A549 treated with Mapracorat at 1 μM for 4 hours (cell line): ENCODE measurements at places on chromosomes 5 and 9. TPM values are rescaled to one million over a fixed set of nuclear protein-coding genes. Genes with fewer than 3 reads are reported as not detected.

The SLC9A3 gene
- 1.9 to 2.8 TPM (median 2.1 TPM) in 5 replicates for total RNA-seq

The TRIM23 gene
- total RNA-seq, result 5.7 to 8.3 TPM (median 7.0 TPM) in 5 replicates

The PCDHB4 gene
- total RNA-seq, result 0.07 to 0.13 TPM (median 0.09 TPM) in 4 of 5 replicates, not detected in the other

The KLHL3 gene
- 0.09 to 0.28 TPM (median 0.19 TPM) in 5 replicates for total RNA-seq

The HAVCR1 gene
- 28.4 to 34.3 TPM (median 32.1 TPM) in 5 replicates for total RNA-seq

The IFNA6 gene
- total RNA-seq, result not detected in 5 replicates

The P4HA2 gene
- 42.0 to 49.8 TPM (median 49.1 TPM) in 5 replicates for total RNA-seq

The STPG3 gene
- not detected in 5 replicates for total RNA-seq

The TMEFF1 gene
- 0.53 to 1.7 TPM (median 1.1 TPM) in 5 replicates for total RNA-seq

The PTCD2 gene
- 9.7 to 10.8 TPM (median 10.4 TPM) in 5 replicates for total RNA-seq

The SLC23A1 gene
- 1.1 to 1.8 TPM (median 1.3 TPM) in 5 replicates for total RNA-seq

The IL17B gene
- not detected in 5 replicates for total RNA-seq

The SHC3 gene
- 0.19 to 0.64 TPM (median 0.44 TPM) in 5 replicates for total RNA-seq

The SPATA6L gene
- 1.6 to 2.5 TPM (median 2.4 TPM) in 5 replicates for total RNA-seq

The C1QTNF2 gene
- 0.08 to 0.17 TPM (median 0.13 TPM) in 4 of 5 replicates, not detected in the other for total RNA-seq

The FYB1 gene
- 10.3 to 15.1 TPM (median 12.8 TPM) in 5 replicates for total RNA-seq

The ADGRV1 gene
- 0.44 to 1.1 TPM (median 0.71 TPM) in 5 replicates for total RNA-seq

The INSL4 gene
- 13.9 to 20.2 TPM (median 15.8 TPM) in 5 replicates for total RNA-seq

The POU5F2 gene
- 0.02 TPM in 1 of 5 replicates, not detected in the others for total RNA-seq

The FCN2 gene
- total RNA-seq, result not detected in 5 replicates

The IFNE gene
- 0.81 to 1.8 TPM (median 0.99 TPM) in 5 replicates for total RNA-seq

The CER1 gene
- total RNA-seq, result not detected in 5 replicates

The NACC2 gene
- 22.1 to 39.3 TPM (median 34.7 TPM) in 5 replicates for total RNA-seq

The SNCB gene
- total RNA-seq, result 0.86 to 1.3 TPM (median 1.0 TPM) in 5 replicates

The GABRP gene
- total RNA-seq, result not detected in 5 replicates

The PHAX gene
- total RNA-seq, result 46.9 to 64.8 TPM (median 47.8 TPM) in 5 replicates

The CARD6 gene
- total RNA-seq, result 2.6 to 3.5 TPM (median 3.1 TPM) in 5 replicates

The PCDHGB6 gene
- 0.08 to 0.13 TPM (median 0.12 TPM) in 5 replicates for total RNA-seq

The CDH9 gene
- not detected in 5 replicates for total RNA-seq

The RC3H2 gene
- 15.9 to 26.4 TPM (median 20.1 TPM) in 5 replicates for total RNA-seq

The LOX gene
- total RNA-seq, result 1.2 to 2.1 TPM (median 1.7 TPM) in 5 replicates

The HACD4 gene
- 0.93 to 1.1 TPM (median 0.99 TPM) in 5 replicates for total RNA-seq

The GARIN3 gene
- not detected in 5 replicates for total RNA-seq

The EFCAB9 gene
- not detected in 5 replicates for total RNA-seq

The ELOVL7 gene
- 8.7 to 12.5 TPM (median 10.8 TPM) in 5 replicates for total RNA-seq

The SLC12A7 gene
- 20.7 to 30.7 TPM (median 29.8 TPM) in 5 replicates for total RNA-seq

The AGXT2 gene
- total RNA-seq, result not detected in 5 replicates

The NIPAL4 gene
- total RNA-seq, result 10.0 to 15.1 TPM (median 11.9 TPM) in 5 replicates

The SV2C gene
- 0.04 TPM in 1 of 5 replicates, not detected in the others for total RNA-seq

The DEPDC1B gene
- total RNA-seq, result 12.5 to 16.6 TPM (median 15.2 TPM) in 5 replicates

The CHSY3 gene
- total RNA-seq, result 0.04 to 0.18 TPM (median 0.15 TPM) in 5 replicates

The PCDHB15 gene
- 0.06 to 0.11 TPM (median 0.10 TPM) in 3 of 5 replicates, not detected in the others for total RNA-seq

The C9orf153 gene
- 0.08 to 0.50 TPM (median 0.15 TPM) in 3 of 5 replicates, not detected in the others for total RNA-seq

The FOXD4L6 gene
- total RNA-seq, result not detected in 5 replicates

The BASP1 gene
- total RNA-seq, result 202 to 264 TPM (median 258 TPM) in 5 replicates

The FAM221B gene
- total RNA-seq, result not detected in 5 replicates

The ALDOB gene
- total RNA-seq, result 0.12 TPM in 1 of 5 replicates, not detected in the others

The EIF4E1B gene
- not detected in 5 replicates for total RNA-seq

The FOXD4L3 gene
- total RNA-seq, result 0.08 to 0.16 TPM (median 0.10 TPM) in 3 of 5 replicates, not detected in the others

The MLANA gene
- not detected in 5 replicates for total RNA-seq

The WDR31 gene
- 1.0 to 1.4 TPM (median 1.1 TPM) in 5 replicates for total RNA-seq

The PCDHGA8 gene
- 0.02 to 0.06 TPM (median 0.06 TPM) in 3 of 5 replicates, not detected in the others for total RNA-seq

The WNT8A gene
- total RNA-seq, result not detected in 5 replicates
